ENCODE measurements at places on chromosomes 6 and 20.
A peak's percentile ranks its signal among the peaks of the same experiment; 100 is the strongest.

DNA sequence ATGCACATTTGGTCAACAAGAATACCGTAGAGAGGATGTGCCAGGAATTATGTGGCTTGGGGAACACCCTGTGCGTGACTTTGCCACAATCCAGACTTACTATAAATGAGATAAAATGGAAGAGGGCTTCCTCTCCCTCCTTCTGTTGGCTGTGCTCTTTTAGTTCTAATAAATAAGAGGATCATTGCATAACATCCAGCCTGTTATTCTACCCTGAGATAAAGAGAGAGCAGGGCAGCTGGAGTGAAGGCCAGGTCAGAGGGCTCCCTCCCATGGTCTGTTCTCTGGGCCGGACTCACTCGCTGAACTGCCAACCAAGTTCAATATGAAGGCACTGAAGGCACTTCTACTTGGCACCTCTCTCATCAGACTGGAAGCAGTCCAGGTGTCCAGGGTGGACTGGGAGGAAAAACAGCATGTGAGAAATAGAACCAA lies 91.7 kb downstream of the MTFR2 start:
- DNase-seq = no peak

DNA sequence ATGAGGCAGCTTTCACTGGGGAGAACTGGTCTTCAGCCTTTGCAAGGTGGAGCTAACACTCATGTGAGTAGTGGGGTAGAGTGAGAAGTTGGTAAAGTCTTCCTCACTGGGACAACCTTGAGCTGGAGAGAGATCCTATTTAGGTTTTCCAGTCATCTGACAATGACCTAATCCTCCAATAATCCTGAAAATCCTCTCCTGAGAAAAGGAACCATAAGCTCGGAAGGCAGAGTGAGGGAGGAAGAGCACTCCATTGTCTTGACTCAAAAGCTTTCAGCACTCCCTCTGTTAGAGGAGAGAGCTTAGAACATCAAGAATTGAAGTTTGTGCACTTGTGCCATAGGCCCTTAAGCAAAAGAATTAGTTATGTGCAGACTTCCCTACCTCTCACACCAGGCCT lies 77.8 kb downstream of the TRAM2 start:
- peak; percentile 71 for DNase-seq

- peak; percentile 73 for DNase-seq
These were observed 478.8 kb downstream of the CD83 start for GRCh38 chr6:14596410-14596809.

- no peak for DNase-seq
These were observed 33.2 kb downstream of the PLEKHG1 start for GRCh38 chr6:150632785-150633485.

GRCh38 chr6:87914637-87915395 lies 132.8 kb upstream of the SPACA1 start:
- no peak for DNase-seq

DNA sequence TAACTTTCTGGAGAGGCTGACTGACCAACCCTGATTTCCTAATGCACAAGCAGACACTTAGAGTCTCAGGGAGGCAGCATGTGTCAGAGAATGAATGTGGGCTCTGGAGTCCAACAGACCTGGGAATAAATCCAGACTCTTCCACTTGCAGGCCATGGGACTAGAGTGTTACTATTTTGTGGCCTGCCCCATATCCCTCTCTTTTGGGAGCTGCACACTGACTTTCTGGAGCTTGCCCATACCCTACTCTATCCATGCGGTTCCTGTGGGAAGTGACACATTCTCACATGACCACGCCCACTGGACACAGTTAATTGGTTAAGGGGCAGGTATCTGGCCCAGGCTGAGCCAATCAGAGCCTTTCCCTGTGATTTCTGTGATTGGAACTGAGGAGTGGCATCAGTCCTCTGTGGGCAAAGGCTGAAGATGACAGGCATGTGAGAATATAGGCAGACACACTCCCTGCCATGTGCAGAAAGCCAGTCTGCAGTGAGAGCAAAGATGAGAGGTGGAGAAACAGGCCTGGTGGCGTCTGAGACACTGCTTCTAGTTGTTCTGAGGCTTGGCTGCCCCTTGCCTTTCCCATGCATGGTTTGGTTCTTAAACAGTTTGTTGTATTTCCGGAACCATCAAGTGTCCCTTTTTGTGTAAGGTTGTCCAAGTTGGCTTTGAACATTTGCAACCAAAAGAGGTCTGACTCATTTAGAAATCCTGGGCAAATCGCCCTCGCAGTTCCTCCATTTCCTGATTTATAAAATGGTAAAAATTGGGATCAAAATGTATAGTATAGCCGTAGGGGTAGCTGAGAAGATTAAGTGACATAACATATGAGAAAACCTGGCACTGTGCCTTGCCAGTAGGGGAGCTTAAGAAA lies 125.6 kb downstream of the CDC5L start:
- no peak for DNase-seq

GRCh38 chr20:63755933-63756647 lies 16.5 kb downstream of the SLC2A4RG start:
- DNase-seq = no peak

GRCh38 chr6:125101631-125102030 lies 51.9 kb upstream of the TPD52L1 start:
- DNase-seq = peak; percentile 50

GRCh38 chr6:165686596-165687365 lies 23.7 kb upstream of the PDE10A start:
- DNase-seq = no peak
